ENCODE measurements at places on chromosomes 1 and 21.

- DNase-seq, result peak; percentile 81
Observed at GRCh38 chr1:87329051-87329525, 408 bp downstream of the LMO4 start.

- no peak for DNase-seq
Observed at GRCh38 chr1:111665497-111665896, 45.9 kb downstream of the RAP1A start.

- DNase-seq, result no peak
Observed at GRCh38 chr1:242788771-242789170, 264.3 kb upstream of the PLD5 start.

DNA sequence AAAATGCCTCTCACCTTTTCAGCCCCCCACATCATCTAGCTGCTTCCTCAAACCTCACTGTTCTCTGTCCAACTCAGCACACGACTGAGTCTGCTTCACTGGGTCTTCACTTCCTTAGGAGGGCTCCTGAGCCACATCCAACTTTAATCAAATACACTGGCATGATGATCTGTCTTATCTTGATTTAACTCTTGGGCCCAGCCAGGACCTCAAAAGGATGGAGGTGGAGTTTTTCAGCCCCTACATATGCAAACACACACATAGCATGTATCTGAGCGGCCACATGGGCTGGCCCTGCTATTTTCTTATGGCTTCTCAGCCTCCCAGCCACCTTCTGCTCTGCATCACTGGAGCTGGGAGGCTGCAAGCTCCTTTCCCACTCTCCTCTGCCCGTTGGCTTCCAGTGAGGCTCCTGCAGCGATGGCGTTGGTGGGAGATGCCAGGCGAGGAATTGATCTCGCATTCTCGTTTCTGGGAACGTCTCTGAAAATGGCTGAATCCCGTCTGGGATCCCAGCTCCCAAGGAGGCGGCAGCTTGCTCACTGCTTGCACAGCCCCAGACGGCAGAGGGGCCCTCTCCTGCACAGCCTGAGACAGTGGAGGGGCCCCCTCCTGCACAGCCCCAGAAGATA lies 1.8 kb upstream of the PRXL2B start:
- DNase-seq, result no peak

DNA sequence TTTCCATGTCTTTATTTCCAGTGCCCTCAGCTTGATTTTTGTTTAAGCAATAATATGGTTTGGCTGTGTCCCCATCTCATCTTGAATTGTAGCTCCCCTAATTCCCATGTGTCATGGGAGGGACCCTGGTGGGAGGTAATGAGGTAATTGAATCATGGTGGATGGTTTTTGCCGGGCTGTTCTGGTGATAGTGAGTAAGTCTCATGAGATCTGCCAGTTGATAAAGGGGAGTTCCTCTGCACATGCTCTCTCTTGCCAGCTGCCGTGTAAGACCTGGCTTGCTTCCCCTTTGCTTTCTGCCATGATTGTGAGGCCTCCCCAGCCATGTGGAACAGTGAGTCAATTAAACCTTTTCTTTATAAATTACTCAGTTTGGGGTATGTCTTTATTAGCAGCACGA lies 559.6 kb upstream of the ADAMTS5 start:
- DNase-seq, result no peak

DNA sequence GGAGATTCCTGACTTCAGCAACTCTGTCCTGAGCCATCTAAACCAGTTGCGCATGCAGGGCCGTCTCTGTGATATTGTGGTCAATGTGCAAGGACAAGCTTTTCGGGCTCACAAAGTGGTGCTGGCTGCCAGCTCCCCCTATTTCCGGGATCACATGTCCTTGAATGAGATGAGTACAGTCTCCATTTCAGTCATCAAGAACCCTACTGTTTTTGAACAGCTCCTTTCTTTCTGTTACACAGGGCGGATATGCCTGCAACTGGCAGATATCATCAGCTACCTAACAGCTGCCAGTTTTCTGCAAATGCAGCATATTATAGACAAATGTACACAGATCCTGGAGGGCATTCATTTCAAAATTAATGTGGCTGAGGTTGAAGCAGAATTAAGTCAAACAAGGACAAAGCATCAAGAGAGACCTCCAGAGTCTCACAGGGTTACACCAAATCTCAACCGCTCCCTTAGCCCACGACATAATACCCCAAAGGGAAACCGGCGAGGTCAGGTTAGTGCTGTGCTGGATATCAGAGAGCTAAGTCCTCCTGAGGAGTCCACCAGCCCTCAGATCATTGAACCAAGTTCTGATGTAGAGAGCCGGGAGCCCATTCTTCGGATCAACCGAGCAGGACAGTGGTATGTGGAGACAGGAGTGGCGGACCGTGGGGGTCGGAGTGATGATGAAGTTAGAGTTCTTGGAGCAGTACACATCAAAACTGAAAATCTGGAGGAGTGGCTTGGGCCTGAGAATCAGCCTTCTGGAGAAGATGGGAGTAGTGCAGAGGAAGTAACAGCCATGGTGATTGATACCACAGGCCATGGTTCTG lies 2.3 kb downstream of the ZBTB37 start:
- no peak for DNase-seq

GRCh38 chr1:173436841-173437428 lies 40.2 kb upstream of the PRDX6 start:
- no peak for DNase-seq

DNA sequence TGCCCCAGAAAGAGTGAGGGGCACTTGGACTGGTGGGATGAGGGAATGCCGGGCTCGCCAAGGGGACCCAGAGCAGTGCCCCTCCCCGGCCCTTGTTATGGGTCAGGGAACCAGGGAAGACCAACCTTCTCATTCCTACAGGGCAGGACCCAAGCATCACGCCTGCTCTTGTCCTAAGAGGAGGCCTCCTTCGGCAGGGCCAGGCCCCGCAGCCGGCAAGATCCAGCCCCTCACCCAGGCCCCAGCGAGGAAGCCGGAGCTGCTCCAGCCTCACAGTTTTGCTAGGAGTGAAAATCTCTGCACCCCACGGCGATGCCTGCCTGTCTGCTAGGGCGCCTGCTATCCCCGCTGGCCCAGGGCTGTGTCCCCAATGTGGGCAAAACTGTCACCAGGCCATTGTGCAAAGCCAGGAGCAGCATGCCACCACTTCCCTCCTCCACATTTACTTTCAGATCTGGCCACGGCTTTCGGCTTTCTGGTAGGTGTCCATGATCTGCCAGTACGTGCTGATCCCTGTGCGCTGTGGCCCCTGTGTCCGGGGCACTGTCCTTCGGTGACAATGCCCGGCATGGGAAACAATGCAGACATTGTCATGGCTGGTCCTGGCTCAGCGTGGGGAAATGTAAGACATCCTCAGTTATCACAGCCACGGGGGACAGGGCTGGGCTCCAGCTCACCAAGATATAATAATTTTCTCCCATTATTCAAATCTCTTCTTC lies 9.6 kb downstream of the ACTRT2 start:
- DNase-seq, result peak; percentile 53

GRCh38 chr21:20971296-20971921 lies 26.8 kb upstream of the NCAM2 start:
- DNase-seq, result no peak

DNA sequence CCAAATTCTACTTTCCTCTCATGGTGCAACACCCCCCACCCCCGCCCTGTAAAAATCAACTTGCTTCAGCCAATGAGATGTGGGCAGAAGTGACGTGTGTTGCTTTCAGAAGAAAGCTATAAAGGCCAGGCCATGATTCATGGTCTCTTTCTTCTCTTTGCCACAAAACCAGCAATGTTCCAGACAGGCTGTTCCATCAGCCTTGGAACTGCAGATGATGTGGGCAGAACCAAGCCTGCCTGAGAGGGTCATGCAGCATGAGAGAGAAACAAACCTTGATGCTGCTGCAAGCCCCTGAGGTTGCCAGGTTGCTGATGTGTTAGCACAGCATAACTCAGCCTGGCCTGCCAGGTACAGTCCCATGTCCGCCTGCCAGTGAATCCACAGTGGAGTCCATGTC lies 41.8 kb downstream of the MIS18A start:
- DNase-seq, result no peak

- no peak for DNase-seq
Observed at GRCh38 chr1:18527921-18528320, 47.2 kb downstream of the KLHDC7A start.

GRCh38 chr1:186772228-186772627 lies 56.5 kb upstream of the PLA2G4A start:
- DNase-seq, result no peak

- DNase-seq, result no peak
Observed at GRCh38 chr21:41834252-41834925, 44.8 kb downstream of the PRDM15 start.

GRCh38 chr1:212466898-212467650 lies 34.4 kb downstream of the NENF start:
- DNase-seq, result no peak

- no peak for DNase-seq
Observed at GRCh38 chr1:165639821-165640623, 9.0 kb downstream of the MGST3 start.
